ENCODE measurements at places on chromosomes 6 and 20.

DNA sequence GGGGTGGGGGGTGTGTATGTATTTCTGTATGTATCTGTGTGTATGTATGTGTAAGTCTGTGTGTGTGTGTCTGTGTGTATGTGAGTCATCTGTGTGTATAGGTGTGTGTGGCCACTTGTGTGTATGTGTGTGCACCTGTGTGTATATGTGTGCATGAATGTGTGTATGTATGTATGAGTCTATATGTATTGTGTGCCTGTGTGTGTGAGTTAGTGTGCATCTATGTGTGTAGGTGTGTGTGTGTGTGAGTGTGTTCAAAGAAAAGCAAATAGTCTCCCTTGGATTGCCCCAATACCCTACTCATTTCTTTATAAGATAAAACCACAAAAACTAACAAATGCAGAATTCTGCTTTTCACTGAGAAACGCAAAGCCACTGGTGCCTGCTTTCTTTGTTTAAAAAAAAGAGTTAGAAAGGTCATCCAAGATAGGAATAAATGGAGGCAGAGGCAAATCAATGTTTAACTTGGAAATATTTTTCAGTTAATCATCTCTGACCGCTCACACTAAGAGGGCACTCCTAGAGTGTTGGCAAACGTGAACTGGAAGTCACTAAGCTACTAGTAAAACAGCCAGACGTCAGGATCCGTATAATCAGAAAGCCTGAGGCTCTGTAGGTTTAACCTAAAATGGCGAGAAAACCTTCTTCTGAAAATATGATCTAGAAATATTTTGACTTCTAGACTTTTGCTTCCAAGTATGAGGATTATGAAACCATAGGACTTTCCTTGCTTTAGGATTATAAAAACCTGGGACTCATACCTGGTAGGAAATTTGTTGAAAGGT, 37.4 kb upstream of the JAG1 start:
- peak overlapping the region; percentile 41 for H3K27ac ChIP-seq
- H3K27me3 ChIP-seq = no peaks in the 10 kb centered on the region
- H3K4me1 ChIP-seq = peaks cover 13% of the 10 kb centered on the region
- no peaks in the 10 kb centered on the region for H3K36me3 ChIP-seq
- no peak overlapping the region for H3K4me3 ChIP-seq

- no peak overlapping the region for H3K27ac ChIP-seq
- no peak overlapping the region for H3K4me3 ChIP-seq
- peaks cover 62% of the 10 kb centered on the region for H3K36me3 ChIP-seq
- peaks cover 7% of the 10 kb centered on the region for H3K4me1 ChIP-seq
- H3K27me3 ChIP-seq = no peaks in the 10 kb centered on the region
Measured at GRCh38 chr6:111585974-111586315, 19.7 kb downstream of the TRAF3IP2 start.

GRCh38 chr6:7615611-7616383, 25.8 kb downstream of the SNRNP48 start:
- peak; percentile 62 for DNase-seq
- H3K4me3 ChIP-seq = no peak overlapping the region
- H3K27ac ChIP-seq = no peak overlapping the region
- H3K27me3 ChIP-seq = no peaks in the 10 kb centered on the region

DNA sequence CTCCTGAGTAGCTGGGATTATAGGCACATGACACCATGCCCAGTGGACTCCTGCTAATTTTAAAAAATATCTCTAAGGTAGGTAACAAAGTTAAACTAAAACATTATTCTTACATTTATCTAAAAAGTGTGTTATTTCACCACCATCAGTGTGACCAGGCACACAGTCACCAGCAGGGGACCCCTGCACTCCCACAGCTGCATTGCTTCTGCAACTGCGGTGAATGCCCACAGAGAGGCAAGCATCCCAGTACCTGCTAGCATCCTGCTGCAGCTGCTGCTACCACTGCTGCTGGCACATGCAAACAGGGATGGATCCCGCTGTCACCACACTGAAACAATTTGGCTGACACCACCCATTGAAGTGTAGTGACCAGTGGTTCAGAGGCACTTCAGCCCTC, 21.9 kb upstream of the EPB41L2 start:
- H3K27ac ChIP-seq = no peak overlapping the region
- H3K4me1 ChIP-seq = no peaks in the 10 kb centered on the region
- no peak for DNase-seq
- no peaks in the 10 kb centered on the region for H3K36me3 ChIP-seq
- H3K4me3 ChIP-seq = no peak overlapping the region
- no peaks in the 10 kb centered on the region for H3K27me3 ChIP-seq

- no peak overlapping the region for H3K27ac ChIP-seq
- H3K4me1 ChIP-seq = no peaks in the 10 kb centered on the region
- H3K36me3 ChIP-seq = no peaks in the 10 kb centered on the region
- H3K27me3 ChIP-seq = no peaks in the 10 kb centered on the region
- H3K4me3 ChIP-seq = no peak overlapping the region
Measured at GRCh38 chr6:154196333-154196885, 157.4 kb downstream of the OPRM1 start.

- H3K4me1 ChIP-seq = no peaks in the 10 kb centered on the region
- peaks cover 19% of the 10 kb centered on the region for H3K27me3 ChIP-seq
- DNase-seq = no peak
- no peaks in the 10 kb centered on the region for H3K36me3 ChIP-seq
Measured at GRCh38 chr6:52221302-52221701, 23.0 kb downstream of the IL17F start.

GRCh38 chr6:153170511-153170910, 39.4 kb upstream of the RGS17 start:
- H3K4me3 ChIP-seq = no peak overlapping the region
- H3K27me3 ChIP-seq = no peaks in the 10 kb centered on the region
- peak; percentile 71 for DNase-seq
- no peak overlapping the region for H3K27ac ChIP-seq
- H3K4me1 ChIP-seq = peaks cover 3% of the 10 kb centered on the region

GRCh38 chr6:100612094-100612493, 147.4 kb upstream of the SIM1 start:
- H3K4me1 ChIP-seq = no peaks in the 10 kb centered on the region
- H3K36me3 ChIP-seq = no peaks in the 10 kb centered on the region
- no peak overlapping the region for H3K27ac ChIP-seq
- no peaks in the 10 kb centered on the region for H3K27me3 ChIP-seq
- no peak overlapping the region for H3K4me3 ChIP-seq
- no peak for DNase-seq

DNA sequence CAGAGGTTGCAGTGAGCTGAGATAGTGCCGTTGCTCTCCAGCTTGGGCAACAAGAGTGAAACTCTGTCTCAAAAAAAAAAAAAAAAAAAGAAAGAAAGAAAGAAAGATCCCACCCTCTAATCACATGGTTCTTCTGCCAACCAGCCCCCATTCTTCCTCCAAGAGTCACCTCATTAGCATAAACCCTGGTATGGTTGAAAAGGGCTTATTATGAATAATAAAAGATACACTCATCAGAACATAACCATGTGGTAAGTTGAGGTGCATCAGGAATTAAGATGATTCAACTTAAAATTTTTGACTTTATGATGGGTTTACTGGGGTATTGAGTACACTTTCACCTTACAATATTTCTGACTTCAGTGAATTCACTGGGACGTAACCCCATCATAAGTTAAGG, 793 bp upstream of the TRIM40 start:
- H3K4me3 ChIP-seq = no peak overlapping the region
- no peak for DNase-seq
- no peaks in the 10 kb centered on the region for H3K4me1 ChIP-seq
- no peak overlapping the region for H3K27ac ChIP-seq
- peaks cover 24% of the 10 kb centered on the region for H3K27me3 ChIP-seq

DNA sequence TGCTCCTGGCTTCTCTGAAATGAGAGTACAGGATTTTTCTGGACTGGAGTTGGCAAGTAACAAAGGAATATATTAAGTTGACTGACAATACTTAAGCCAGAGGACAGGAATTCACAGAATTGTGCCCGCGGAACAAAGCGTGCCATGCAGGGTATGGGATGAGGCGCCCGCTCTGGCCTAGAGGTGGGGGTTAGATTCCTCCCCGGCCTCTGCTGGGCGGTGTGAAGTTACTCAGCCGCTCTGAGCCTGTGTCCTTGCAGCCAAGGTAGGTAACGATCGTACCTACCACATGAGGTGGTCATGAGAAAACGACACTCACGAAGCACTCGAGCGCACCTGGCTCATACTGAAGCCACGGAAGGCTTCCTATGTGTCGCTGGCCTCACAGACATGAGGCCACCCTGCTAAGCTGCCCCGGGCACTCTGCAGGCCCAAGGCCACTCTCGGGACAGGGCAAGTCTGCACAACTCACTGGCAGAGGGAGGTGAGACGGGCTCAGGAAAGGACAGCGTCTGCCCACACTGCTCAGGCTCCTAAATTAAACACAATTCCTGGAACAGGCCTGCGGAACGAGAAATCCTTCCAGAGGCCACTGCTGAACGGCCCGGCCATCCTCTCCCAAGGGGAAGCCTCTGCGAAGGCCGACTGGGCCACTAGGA, 70.8 kb downstream of the PSMG4 start:
- H3K4me1 ChIP-seq = peaks cover 3% of the 10 kb centered on the region
- H3K4me3 ChIP-seq = no peak overlapping the region
- no peaks in the 10 kb centered on the region for H3K27me3 ChIP-seq
- no peaks in the 10 kb centered on the region for H3K36me3 ChIP-seq
- no peak for DNase-seq

DNA sequence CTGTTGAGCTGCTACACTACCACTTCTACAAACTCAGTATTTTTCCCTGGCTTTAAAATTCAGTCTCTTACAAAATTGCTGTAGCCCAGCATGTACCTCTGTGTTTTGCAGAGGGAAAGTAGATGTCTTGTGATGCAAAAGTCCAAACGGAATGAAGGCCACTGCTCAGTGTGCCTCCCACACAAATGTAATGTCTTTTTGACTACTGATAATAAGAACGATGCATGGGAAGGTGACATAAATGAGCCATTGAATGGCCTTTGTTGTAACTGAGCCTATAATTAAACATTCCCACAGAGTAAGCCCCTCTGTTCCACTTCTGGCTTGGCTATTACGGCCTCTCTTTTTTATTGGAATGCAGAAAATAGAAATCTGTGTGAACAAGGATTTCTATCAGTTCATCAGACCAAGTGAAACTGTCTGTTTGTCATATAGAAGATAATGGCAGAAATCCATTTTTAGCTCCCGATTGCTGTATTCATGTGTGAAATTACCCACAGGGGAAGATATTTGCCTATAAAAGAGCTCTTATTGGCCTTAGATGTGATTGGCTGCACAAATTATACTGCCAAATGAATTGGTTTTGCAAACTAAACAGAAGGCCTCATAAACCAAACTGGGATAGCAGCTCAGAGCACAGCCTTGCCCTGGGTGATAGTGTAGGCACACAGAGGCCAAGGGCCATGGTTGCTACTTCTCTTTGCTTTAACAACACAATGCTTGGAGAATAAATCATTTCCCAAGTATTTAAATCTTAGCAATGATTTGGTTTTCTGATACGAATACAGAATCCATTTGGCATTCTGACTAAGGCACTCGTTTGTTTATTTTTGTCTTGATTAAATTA, 241.5 kb upstream of the PLN start:
- H3K4me3 ChIP-seq = no peak overlapping the region
- DNase-seq = no peak
- no peaks in the 10 kb centered on the region for H3K27me3 ChIP-seq
- H3K27ac ChIP-seq = no peak overlapping the region
- no peaks in the 10 kb centered on the region for H3K36me3 ChIP-seq

- H3K36me3 ChIP-seq = no peaks in the 10 kb centered on the region
- peaks cover 13% of the 10 kb centered on the region for H3K4me1 ChIP-seq
- H3K4me3 ChIP-seq = no peak overlapping the region
- no peak for DNase-seq
- H3K27ac ChIP-seq = no peak overlapping the region
Measured at GRCh38 chr6:105988321-105988720, 97.8 kb upstream of the PRDM1 start.

- H3K27me3 ChIP-seq = peaks cover 61% of the 10 kb centered on the region
- H3K27ac ChIP-seq = no peak overlapping the region
Measured at GRCh38 chr6:43298565-43299337, 691 bp downstream of the SLC22A7 start.

GRCh38 chr6:131362696-131363095, 210.3 kb upstream of the ARG1 start:
- no peak overlapping the region for H3K4me3 ChIP-seq
- H3K36me3 ChIP-seq = no peaks in the 10 kb centered on the region
- no peaks in the 10 kb centered on the region for H3K4me1 ChIP-seq

DNA sequence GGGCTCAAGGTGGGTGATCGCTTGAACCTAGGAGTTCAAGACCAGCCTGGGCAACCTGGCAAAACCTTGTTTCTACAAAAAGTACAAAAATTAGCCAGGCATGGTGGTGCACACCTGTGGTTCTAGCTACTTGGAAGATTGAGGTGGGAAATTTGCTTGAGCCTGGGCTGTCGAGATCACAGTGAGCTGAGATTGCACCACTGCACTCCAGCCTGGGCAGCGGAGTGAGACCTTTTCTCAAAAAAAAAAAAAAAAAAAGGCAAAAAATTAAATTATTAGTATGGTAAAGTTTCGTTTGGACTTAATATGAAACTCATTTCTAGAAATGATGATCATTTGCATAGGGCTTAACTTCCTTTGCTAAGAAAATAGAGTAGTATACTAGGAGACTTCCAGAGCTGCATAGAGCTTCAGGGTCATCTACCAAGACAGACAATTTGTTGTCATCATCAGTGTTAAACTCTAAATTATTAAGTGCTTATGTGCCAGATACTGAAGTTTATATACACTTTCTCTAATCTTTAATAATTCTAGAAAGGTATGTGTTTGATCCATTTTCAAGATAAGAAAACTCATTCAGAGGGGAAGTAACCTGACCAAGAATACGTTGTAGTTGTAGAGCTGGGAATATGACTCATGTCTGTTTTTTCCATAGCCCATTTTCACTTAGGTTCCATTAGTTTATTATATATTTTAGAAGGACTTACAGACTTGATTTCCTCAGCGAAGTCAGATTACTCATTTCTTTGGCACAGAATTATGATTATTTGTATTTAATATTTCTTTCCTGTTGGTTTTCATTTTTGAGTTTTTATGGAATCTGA, 84.5 kb downstream of the SLC16A10 start:
- peaks cover 3% of the 10 kb centered on the region for H3K4me1 ChIP-seq
- H3K36me3 ChIP-seq = no peaks in the 10 kb centered on the region
- H3K27ac ChIP-seq = no peak overlapping the region
- no peak for DNase-seq
- H3K27me3 ChIP-seq = peaks cover 9% of the 10 kb centered on the region
- no peak overlapping the region for H3K4me3 ChIP-seq

All from mesenchymal stem cell (in vitro differentiated cells and primary cell).